Retina (tissue), 1 donor: ENCODE measurements at places on chromosomes 2 and 18.
A peak's percentile ranks its signal among the peaks of the same experiment; 100 is the strongest.

DNA sequence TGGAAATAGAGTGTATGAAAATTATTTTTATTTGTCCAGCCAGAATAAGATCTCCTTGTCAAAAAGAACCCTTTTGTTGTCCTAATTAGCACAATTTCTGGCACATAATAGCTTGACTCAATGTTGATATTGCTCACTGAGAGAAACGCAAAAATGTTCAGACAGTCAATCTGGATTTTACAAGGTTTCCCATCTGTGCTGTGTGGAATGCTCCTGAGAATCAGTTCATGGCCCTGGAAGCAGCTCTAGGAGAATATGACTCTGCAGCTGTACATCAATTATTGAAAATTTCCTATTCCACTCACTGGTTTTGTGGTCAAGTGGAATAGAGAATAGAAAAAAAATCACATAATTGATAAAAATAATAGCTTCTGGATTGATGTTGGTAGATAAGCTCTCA is 1582.9 kb upstream of the NXPH2 start:
- DNase-seq = peak; percentile 13

DNA sequence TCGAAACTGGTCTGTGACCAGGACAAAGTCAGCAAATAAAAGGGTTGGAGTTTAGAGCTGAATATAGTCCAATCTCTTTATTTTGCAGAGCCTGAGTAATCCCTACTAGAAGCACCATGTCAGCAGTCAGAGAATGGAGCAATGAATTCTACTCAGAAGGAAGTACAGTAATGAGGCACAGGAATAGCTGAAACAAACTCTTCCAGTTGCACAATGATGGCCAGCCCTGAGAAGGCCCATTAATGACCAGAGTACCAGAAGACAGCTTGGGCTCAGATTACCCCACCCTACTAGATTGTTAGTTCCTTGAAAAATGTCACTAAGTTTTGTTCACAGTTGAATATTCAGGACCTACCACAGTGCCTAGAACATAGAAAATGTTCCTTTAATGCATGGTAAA is 40.3 kb upstream of the SCG2 start:
- DNase-seq = no peak

DNA sequence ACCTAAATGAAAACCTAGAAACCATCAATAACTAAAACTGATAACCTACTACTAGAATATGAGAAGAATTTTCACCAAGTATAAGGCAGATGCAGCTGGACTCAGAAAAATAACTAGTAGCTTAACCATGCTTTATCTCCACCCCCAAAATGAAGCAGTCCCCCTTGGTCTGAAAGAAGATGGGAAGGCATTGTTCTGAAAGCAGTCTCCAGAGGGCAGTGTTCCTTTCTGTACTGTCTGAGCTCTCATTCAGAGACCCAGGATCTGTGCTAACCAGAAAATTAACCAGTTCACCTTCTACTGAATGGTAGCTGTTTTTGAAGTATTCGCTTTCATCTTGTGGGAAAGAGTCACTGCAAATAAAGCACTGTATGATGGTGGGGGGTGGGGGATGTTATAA is 273.0 kb downstream of the PDE11A start:
- DNase-seq = peak; percentile 7

- no peak for DNase-seq
These were observed 26.1 kb upstream of the SLC38A11 start for GRCh38 chr2:164981217-164981990.

GRCh38 chr2:8061219-8061618 is 620.6 kb upstream of the ID2 start:
- DNase-seq = no peak

DNA sequence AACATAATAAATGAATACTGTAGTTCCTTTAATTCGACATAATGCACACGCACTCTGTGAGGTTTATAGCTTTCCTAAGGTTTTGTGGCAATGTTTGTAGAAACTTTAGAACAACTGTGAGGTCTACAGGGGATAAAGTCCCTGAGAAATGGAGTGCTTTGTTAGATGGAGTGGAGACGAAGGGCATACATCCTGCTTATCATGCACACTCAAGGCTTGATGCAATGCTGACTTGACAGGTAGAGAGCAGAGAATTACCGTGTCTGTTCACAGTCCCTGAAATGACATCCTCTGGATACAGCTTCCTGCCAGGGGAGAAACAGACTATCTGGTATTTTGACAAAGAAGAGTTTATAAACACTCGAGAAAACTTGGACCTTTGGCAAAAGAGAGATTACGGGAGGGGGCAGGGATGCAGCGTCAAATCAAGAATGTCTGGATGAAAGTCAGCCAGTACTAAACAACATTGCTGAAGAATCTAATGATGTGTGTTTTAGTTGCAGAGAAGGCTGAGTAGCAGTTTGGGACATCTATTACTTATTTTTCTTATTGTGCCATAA is 766.9 kb upstream of the ZEB2 start:
- DNase-seq = peak; percentile 24
